ENCODE measurements at places on chromosomes 4 and X. TPM values are rescaled to one million over a fixed set of nuclear protein-coding genes. Genes with fewer than 3 reads are reported as not detected.

DNA sequence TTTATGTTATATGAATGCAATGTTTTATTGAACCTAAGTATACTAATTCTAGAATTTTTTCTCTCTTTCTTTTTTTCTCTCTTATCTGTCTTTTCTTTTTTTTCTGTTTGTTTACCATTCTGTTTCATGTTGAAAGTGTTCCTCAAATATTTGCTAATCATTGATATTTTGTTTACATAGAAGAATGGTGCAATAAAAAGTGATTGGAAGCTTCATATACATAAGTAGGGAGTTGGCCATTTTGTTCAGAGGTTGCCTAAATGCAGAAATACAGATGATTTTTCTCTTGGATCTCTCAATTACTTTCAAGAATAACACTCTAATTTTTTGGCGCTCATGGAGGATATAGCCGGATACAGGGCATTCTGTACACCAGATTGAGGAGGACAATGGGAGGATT is 5.7 kb upstream of the SERTM2 start:
- no peak for DNase-seq

- no peak for DNase-seq
Measured at GRCh38 chrX:29690061-29690460, 525.3 kb upstream of the MAGEB2 start.

GRCh38 chrX:10052906-10053625 is 85.9 kb downstream of the CLDN34 start:
- DNase-seq: no peak

GRCh38 chr4:132488555-132488954 is 660.5 kb upstream of the PCDH10 start:
- no peak for DNase-seq

GRCh38 chr4:24007860-24008261 is 118.0 kb upstream of the PPARGC1A start:
- no peak for DNase-seq

GRCh38 chrX:75151827-75152592 is 4.1 kb downstream of the ABCB7 start:
- DNase-seq: no peak

- DNase-seq: no peak
Measured at GRCh38 chr4:90317785-90318184, 190.6 kb downstream of the CCSER1 start.

DNA sequence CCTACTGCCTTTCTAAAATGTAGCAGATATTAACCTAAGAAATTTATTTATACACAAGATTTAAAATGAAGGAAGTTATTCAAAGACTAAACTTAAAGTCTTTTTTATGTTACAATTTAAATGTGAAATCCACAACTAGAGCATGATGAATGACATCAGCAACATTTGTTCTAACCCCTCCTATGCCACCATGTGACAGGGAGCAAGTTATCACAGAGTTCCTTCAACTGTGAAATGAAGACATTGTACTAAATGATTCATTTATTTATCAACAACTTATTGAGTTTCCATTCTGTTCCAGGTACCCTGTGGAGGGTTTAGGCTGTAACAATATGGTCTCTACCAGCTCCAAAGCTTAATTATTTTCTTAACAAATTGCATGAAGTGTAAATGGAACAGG is 76.9 kb downstream of the SLC39A8 start:
- DNase-seq: no peak

Gene AFM
- polyA plus RNA-seq: not detected

Gene NCAPG
- not detected for polyA plus RNA-seq

Gene NRK
- polyA plus RNA-seq: not detected

Data from CD4-positive, alpha-beta memory T cell (primary cell).